ENCODE measurements at places on chromosomes 5 and 9.

GRCh38 chr5:64688391-64688790, 1.9 kb upstream of the SHISAL2B start:
- no peak for DNase-seq
- no peaks in the 10 kb centered on the region for H3K27me3 ChIP-seq
- no peak overlapping the region for H3K4me3 ChIP-seq
- H3K4me1 ChIP-seq = no peaks in the 10 kb centered on the region

DNA sequence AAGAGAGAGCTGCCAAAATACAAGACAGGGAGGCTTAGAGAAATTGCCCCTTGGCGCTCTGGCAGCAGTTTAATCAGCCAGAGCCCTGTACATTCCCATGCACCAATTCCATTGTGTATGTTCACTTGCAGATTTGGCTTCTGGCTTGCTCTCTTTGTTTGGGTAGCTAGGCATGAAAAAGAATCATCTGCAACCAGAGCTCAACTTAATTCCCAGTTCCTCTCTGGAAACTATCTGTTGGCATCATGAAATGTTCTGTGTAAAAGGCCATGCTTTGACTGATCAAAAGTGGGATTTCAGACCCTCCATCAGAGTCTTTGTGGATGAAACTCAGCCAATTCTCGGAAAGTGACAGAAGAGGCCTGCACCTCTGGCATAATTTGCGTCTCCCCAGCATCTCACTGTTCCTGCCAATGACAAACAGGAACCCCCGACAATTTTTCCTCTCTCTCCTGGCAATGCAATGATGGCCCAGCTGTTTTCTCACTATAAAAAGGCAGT, 53.8 kb upstream of the RAD23B start:
- H3K4me3 ChIP-seq = no peak overlapping the region
- H3K27me3 ChIP-seq = no peaks in the 10 kb centered on the region
- H3K4me1 ChIP-seq = no peaks in the 10 kb centered on the region
- H3K27ac ChIP-seq = no peak overlapping the region
- no peak for DNase-seq

GRCh38 chr5:12636209-12636608, 732.0 kb upstream of the CTNND2 start:
- no peaks in the 10 kb centered on the region for H3K36me3 ChIP-seq
- no peak for DNase-seq
- H3K27ac ChIP-seq = no peak overlapping the region
- no peak overlapping the region for H3K4me3 ChIP-seq

- no peaks in the 10 kb centered on the region for H3K36me3 ChIP-seq
- peak overlapping the region; percentile 91 for H3K27ac ChIP-seq
- DNase-seq = no peak
- peaks cover 43% of the 10 kb centered on the region for H3K4me1 ChIP-seq
- no peaks in the 10 kb centered on the region for H3K27me3 ChIP-seq
Measured at GRCh38 chr9:110935829-110936228, 102.4 kb downstream of the LPAR1 start.

DNA sequence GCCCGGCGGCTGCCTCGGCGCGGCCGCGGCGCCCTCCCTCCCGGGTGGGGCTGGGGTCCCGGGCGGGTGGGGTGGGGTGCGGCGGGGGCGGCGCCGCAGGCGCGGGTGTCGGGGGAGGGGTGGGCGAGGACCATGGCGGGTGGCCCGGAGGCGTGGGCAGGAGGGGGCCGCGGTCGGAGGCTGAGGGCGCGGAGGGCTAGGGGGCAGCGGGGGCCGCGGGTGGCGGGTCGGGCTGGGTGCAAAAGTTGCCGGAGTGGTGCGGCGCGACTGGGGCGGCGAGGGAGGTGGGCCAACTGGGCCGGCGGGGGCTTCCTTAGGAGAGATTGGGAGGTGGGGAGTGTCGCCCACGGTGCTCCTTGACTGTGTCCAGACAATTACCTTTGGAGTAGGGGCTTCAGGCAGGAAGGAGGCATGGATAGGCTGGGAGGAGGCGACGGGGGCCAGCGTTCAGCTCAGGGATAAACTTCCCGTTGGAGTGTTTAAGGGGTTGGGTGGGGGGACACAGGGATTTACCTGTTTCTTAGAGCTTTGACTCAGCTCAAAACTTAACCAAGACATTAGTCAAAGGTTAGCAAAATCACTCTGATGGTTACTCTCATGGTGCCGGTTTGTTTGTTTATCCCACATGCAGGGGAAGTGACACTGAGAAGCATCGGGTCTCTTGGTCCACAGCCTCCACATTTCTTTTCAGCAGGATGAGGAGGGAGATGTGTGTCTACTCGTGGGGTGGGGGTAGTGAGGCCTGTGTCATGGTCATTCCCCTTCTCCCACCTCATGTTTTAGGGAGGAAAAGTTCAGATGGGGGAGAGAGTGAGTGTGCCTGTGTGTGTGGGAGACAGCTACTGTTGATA, 859 bp downstream of the CSNK1G3 start:
- H3K36me3 ChIP-seq = no peaks in the 10 kb centered on the region
- peak overlapping the region; percentile 87 for H3K4me3 ChIP-seq
- H3K27me3 ChIP-seq = no peaks in the 10 kb centered on the region
- DNase-seq = no peak
- H3K27ac ChIP-seq = peak overlapping the region; percentile 97
- no peaks in the 10 kb centered on the region for H3K4me1 ChIP-seq
